ENCODE measurements at places on chromosomes 5 and 9. TPM values are rescaled to one million over a fixed set of nuclear protein-coding genes. Genes with fewer than 3 reads are reported as not detected.

- no peak overlapping the region for H3K27ac ChIP-seq
- DNase-seq: peak; percentile 58
- peaks cover 69% of the 10 kb centered on the region for H3K4me1 ChIP-seq
These were observed 2.5 kb downstream of the TNPO1 start for GRCh38 chr5:72818866-72819534.

- no peaks in the 10 kb centered on the region for H3K27me3 ChIP-seq
- H3K4me3 ChIP-seq: no peak overlapping the region
- DNase-seq: no peak
- peaks cover 14% of the 10 kb centered on the region for H3K4me1 ChIP-seq
- peaks cover 67% of the 10 kb centered on the region for H3K36me3 ChIP-seq
- H3K27ac ChIP-seq: no peak overlapping the region
These were observed 9.4 kb downstream of the TMED7 start for GRCh38 chr5:115616472-115616871.

- no peak for DNase-seq
- H3K27ac ChIP-seq: peak overlapping the region; percentile 39
These were observed 29.8 kb upstream of the SLCO6A1 start for GRCh38 chr5:102528600-102528999.

DNA sequence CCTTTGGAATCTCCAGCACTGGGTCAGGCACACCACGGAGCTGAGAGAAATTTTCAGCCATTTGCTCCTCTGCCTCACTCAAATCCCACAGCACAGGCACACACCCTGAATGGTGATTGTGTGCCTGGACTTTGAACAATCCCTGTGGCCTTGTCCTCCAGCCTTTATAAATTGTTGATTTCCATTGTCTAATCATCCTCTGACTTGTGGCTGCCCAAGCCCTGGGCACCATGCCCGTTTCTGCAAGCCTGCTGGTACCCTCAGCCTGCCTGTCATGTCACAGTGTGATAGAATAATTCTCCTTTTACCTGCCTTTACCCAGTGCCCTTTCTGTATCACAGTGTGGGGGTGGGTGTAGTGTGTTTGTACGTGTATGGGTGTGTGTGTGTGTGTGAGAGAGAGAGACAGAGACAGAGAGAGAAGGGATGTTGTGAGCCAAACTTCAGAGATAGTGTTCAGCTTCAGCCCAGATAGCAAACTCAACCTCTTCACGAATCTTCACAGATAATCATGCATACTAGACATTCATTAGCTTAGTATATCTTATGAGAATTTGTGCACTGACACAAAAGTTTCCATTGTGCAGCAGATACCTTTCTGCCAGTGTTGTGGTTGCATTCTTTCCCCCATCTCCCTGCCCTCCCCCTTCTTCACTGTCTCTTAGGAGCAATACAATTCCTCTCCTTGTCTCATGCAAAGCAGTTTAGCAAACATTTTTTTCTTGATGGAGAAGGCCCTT, 27.8 kb upstream of the SLC44A1 start:
- H3K27me3 ChIP-seq: no peaks in the 10 kb centered on the region
- peak; percentile 26 for DNase-seq
- H3K27ac ChIP-seq: no peak overlapping the region
- no peak overlapping the region for H3K4me3 ChIP-seq
- no peaks in the 10 kb centered on the region for H3K36me3 ChIP-seq

TMC1 gene
- total RNA-seq: 0.25 TPM
